ENCODE measurements at places on chromosomes 6 and 20.

GRCh38 chr20:32160341-32160740, 47.2 kb downstream of the PLAGL2 start:
- no peak for DNase-seq

DNA sequence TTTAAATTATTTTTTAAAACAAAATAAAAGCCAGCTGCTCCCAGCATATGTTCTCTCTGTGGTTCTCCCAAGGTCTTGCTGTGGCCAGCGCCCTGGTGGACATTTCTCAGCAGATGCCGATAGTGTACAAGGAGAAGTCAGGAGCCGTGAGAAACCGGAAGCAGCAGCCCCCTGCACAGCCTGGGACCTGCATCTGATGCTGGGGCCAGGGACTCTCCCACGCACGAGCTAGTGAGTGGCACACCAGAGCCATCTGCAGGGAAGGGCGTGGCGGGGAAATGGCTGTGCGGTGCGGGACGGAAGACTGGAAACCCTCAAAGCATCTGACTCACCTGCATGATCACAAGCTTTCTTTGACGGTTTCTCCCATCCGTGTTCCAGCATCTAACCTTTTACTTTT, 16.5 kb downstream of the GFRA4 start:
- DNase-seq, result no peak

GRCh38 chr20:25078662-25079061, 3.3 kb downstream of the VSX1 start:
- DNase-seq, result no peak

- no peak for DNase-seq
These were observed 604.7 kb downstream of the RFPL4B start for GRCh38 chr6:112951829-112952228.

DNA sequence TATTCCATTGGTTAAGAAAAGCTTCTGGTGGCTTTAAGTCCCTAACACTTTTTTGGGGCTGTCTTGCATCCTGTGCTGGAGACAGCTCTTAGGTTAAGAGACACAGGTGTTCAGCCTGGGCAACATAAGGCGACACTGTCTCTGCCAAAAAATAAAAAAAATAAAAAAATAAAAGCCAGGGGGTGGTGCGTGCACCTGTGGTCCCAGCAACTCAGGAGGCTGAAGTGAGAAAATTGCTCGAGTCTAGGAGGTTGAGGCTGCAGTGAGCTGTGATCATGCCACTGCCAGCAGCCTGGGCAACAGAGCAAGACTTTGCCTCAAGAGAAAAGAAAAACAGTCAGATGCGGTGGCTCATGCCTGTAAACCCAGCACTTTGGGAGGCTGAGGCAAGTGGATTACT, 55.6 kb upstream of the ZMYND8 start:
- DNase-seq, result no peak

DNA sequence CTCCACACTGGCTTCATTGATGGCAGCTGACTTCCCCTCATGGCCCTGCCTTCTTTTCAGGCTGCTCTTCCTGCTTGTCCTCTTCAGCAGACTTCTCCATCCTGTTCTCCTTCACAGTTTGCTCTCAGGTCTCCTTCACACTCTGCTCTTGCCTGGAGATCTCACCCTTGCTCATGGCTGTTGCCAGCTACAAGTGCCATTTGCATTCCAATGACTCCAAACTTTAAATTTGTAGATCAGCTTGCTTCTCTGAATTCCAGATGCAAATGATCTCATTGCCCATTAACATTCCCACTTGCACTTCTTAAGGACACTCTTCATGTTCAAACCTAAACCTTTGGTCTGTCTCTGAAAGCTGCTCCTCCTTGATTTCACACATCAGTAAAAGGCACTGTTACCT, 343.0 kb downstream of the QKI start:
- DNase-seq, result no peak

- DNase-seq, result no peak
These were observed 123.5 kb downstream of the MAN1A1 start for GRCh38 chr6:119226089-119226488.

DNA sequence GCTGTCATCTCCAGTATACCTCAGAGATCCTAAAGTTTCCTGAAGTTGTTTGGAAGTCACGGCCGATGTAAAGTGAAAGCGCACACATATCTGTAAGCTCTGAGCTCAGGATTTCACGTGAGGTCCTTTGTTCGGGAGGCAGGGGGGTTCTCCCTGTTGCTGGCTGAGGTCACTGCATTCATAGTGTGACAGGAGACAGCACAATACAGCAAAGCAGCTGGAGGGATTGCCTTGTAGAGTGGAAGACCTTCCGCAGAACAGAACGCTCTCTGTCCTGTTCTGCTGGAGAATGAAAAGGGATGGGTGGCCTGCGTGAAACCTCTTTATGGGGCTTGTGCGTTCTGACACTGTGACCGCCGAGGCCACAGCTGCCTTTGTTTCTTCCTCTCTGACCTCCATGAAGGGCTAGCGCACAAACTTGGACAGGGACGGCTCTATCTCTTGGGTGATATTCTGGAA, 13.4 kb upstream of the SERPINB1 start:
- peak; percentile 30 for DNase-seq

DNA sequence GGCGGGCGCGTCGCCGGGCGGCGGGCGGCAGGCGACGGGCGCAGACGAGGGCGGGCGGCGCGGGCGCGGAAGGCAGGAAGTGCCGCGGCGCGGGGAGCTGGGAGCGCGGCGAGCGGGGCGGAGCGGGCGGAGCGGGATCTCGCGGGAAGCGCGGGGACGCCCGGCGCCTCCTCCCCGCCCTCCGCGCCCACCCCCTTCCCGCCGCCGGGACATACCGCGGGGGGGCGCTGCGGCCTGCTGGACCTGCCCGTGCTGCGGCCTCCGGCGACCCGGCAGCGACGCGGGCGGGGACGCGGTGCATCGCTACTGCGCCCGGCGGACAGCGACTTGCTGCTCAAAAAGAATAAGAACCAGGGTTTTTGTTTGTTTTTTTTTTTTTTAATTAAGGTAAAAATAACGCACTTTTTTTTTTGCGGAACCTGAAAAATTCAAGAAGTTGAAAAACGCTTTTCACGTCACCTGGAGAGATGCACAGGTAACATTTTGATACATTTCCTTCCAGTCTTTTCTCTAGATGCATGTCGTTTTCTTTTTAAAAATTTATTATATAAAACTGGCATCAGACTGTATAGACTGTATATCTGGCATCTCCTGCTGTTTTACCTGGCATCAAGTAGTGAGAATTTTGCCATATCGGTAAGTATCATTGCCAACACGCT, at the start of gene CENPB:
CENPB (minus strand) TSS at position 76 of the 659 bp plus-strand sequence. CDS start 257 bp downstream, outside the sequence.
- peak; percentile 81 for DNase-seq

DNA sequence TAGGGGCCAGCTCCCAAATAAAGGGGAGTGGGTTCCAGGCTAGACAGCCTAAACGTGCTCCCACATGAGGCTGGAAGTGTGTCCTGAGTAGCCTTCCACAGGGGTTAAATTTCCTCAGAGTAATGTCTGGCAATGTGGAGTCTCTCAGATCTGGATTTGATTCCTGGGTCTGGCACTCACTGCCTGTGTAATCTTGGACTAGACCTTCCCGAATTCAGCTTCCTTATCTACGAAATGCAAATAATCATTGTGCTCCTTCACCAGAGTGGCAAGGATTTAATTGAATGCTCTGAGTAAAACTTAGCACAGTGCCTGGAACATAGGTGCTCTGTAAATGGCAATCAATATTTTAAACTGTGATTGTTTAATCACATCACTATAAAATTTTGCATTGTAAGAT, 114.4 kb downstream of the SLX4IP start:
- no peak for DNase-seq

DNA sequence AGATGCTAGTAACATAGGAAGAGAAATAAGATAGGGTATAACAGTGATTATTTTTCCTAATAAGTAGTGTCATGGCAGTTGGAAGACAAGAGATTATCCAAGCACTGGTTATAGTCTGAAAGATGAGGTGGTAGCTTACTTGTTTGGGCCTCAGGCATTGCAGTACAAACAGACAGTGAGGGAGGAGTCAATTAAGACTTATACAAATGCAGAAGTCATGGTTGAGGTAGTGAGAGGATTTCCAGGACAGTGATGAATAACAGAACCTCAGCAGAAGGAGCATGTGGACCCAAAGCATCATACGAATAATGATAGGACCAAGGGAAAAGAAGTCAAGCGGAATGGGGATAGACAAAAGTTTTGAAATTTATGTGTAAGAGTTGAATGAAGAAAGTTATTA, 53.5 kb downstream of the HCRTR2 start:
- DNase-seq, result no peak

GRCh38 chr6:46756469-46757213, 9.9 kb downstream of the ANKRD66 start:
- DNase-seq, result no peak

Measured in AML-193 (cell line).